ENCODE measurements at places on chromosomes 12 and 14.

DNA sequence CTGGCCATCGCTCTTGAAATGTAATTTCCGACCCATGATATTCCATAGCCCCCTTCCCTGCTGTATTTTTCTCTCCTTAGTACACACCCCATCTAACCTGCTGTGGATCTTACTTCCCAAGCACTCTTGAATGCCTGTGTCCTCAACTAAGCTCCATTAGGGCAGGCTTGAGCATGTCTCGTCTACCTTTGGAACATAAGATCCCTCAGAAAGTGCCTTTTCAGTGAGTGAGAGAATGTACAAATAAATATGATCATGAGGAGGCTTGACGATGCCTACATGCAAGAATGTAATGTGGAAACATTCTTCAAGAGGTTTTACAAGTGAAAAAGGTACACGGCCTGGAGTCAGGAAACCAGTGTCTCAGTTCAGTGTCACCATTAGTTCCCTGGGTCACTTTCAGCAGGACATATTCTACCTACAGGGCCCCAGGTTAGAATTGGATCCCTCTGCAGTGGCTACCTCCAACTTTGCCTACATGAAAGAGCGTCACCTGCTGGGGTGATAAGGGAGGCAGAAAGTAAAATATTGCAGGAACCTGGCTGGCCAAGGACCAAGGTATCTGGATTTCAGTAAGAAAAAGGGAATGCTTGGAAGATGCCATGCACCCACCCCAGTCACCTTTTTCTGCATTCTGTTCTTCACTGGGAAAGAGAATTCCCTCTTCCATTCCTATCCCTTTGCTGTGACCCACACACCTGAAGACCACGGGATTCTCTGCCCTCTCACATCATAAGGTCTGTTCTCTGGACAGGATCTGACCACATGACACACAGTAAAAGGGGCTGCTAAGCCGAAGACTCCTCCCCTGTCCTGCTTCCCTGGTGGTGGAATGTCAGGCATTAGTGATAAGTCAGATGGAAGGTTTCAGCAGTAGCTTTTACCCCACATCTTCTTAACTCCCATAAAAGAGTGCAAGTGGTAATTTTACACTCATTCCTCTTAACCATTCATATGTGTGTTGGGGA lies 24.6 kb upstream of the SERPINA1 start:
- no peak for DNase-seq

- no peak for DNase-seq
Measured at GRCh38 chr12:84862186-84862585, 50.4 kb downstream of the SLC6A15 start.

- DNase-seq = no peak
Measured at GRCh38 chr14:60656686-60657455, 7.6 kb upstream of the SIX1 start.

GRCh38 chr14:74350211-74350927 lies 2.1 kb downstream of the VRTN start:
- no peak for DNase-seq

DNA sequence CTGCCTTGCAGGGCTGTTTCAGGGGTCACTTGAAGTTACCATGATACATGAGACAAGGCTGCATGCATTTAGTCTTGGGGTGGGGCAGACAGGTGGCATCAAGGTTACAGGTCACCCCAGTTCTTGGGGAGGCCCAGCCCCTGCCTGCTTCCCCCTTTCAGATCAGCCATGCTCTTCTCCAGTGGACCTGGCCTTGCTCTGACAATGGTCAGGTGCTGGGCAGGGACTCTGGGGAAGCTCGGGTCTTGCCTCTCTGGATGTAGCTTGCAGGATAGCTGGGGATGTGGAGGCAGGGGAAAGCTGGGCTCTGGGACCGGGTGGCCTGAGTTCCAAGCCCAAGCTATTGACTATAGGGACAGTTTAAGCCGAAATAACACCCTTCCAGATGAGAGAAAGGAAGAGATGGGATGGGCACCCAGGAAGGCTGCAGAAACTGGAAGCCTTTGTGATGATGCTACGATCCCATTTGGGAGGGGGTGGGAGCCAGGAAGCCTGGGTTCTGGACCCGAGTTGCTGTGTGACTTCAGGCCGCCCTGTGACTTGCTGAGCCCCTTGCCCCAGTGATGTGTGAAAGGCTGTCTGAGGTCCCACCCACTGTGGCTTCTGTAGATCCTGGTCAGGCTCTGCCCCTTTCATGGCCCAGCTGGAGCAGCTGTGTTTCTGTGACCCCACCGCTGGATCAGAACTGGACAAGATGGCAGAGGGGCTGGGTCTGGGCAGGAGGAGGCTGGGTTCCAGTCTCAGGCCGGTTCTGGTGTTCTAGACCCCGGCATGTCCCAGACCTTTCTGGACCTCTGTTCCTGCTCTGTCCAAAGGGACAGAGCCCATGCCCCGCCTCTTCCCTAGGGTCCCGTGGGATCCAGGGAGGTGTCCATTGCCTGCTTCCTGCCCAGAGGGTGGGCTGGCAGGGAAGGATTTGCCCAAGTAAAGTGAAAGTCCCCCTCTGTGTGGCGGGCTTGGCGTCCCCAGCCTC lies 2.1 kb downstream of the TNFAIP2 start:
- DNase-seq = no peak

- no peak for DNase-seq
Measured at GRCh38 chr12:59425798-59426197, 170.0 kb upstream of the SLC16A7 start.

- no peak for DNase-seq
Measured at GRCh38 chr14:74879427-74880182, 2.1 kb upstream of the DLST start.

GRCh38 chr12:50240792-50241114 lies 42.6 kb downstream of the LIMA1 start:
- DNase-seq = no peak

GRCh38 chr12:131622422-131622955 lies 88.4 kb upstream of the SFSWAP start:
- DNase-seq = no peak

DNA sequence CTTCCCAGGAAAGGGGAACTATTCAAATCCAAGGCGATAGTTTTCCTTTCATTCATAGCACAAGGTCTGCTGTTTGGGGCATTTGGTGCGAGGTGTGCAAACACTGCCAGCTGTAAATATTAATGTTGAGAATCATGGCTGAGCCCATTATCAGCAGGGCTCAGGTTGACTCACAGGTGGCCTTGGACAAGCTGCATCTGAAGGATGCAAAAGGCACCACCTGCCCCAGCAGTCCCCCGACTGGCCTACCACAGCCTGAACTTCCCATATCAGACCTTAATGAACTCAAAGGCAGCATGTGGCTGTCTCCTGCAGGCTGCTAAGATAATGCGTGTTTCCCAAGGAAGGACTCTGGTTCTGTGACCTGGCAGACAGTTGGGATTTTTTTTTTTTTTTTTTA lies 93.3 kb upstream of the MAP1LC3B2 start:
- DNase-seq = no peak

- DNase-seq = no peak
Measured at GRCh38 chr12:113070117-113070906, 13.8 kb downstream of the DTX1 start.

GRCh38 chr14:94103554-94104150 lies 6.9 kb upstream of the IFI27 start:
- DNase-seq = no peak

DNA sequence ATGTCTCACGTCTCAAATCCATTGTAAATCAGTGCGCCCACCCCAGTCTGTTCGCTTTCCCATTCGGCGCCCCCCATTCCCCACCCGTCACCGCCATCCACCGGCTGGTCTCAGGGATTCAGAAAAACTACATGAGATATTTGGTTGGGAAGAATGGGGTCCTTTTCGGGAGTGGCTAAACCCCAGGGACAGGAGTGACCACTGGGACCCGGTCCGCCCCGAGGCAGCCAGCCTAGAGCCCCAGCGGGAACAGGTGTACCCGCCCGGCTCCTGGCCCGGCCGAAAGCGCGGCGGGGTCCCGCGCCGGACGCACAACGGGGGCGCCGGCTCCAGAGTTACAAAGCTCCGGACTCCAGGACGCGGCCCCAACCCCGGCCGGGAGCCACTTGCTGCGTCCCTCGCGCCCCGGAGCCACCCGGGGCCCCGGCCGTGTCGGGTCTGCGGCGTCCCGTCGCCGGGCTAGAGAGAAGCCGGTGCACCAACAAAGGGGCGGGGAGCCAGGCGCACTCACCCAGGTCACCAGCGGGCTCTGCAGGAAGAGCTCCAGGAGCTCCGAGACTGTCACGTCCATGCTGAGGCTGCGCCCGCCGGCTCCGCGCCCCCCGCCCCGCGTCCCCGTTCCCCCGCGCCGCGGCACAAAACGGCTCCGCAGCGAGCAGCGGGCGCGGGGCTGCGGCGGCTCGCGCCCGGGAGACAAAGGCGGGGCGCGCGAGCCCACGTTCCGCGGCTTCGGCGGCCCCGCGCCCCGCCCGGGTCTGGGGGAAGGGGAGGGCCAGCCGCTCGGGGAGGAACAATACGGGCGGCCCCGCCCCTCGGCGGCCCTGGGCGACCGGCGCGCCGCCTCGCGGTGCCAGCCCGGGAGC lies at the start of gene CCDC88C:
CCDC88C (minus strand) TSS at position 701 of the 863 bp plus-strand sequence; CDS start at position 571, 130 bp downstream.
- DNase-seq = no peak

GRCh38 chr12:56298828-56299227 lies 1.3 kb downstream of the CS start:
- no peak for DNase-seq

DNA sequence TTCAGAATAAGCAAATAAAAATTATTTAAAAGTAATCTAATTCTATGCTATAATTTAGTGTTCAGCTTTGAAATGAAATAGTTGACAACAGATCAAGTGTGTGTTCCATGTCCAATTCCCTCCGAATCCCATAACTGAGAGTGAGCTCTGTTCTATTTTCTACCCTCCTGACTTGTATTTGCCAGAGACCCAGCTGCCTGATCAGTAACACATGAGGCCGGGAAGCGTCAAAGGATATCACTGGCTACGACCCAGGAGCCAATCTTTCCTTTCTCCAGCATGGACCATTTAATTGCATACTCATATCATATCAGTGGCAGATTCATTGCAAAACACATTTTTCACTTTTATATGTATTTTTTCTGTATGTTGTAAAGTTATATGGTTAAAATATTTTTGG lies 108.8 kb upstream of the TSPAN8 start:
- no peak for DNase-seq

DNA sequence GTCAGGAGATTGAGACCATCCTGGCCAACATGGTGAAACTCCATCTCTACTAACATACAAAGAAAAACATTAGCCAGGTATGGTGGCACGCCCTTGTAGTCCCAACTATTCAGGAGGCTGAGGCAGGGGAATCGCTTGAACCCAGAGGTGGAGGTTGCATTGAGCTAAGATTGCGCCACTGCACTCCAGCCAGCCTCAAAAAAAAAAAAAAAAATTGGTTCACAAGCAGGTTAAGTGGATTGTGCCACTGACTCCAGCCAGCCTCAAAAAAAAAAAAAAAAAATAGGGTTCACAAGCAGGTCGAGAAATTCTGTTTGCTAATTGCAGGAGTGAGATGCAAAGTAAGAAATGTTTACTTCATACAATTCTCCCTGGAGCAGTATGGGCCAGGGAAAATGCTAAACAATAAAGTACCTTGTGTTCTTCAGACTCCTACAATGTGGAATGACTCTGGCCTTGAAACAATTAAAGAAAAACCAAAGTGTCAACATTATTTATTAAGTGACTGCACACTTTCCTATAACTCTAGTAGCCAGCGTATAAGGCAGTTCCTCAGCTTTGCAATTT lies 6.1 kb downstream of the EDDM3B start:
- DNase-seq = no peak

- DNase-seq = no peak
Measured at GRCh38 chr14:100442036-100442435, 118.9 kb downstream of the SLC25A47 start.

DNA sequence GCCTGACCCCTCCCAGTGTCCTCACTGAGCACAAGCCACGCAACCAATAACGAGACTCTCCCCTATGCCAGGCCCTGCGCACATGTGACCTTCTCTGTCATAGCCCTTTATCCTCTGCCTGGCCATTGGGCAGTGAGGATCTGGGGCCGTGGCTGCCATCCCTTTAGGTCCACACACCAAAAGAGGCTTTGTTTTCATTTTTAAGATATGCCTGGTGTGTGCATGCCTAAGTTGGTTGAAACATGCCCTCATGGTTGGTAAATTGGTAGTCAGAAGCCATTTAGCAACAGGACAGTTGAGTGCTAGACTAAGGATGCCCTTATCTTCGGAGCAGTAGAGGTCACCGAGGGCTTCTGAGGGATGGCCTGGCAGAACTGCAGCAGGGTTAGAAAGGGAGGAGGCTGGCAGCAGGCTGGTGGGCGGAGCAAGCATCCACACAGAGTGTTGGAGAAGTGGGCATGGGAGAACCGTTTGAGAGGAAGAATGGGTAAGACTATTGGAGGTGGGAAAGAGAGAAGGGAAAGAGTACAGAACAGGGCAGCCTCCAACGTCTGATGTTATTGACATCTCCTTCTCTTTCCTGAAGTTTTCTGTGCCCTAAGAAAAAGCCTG lies 75.1 kb downstream of the SLC24A4 start:
- no peak for DNase-seq

- no peak for DNase-seq
Measured at GRCh38 chr14:105851716-105852377, 325.5 kb downstream of the TMEM121 start.

GRCh38 chr14:53180272-53181221 lies 27.4 kb upstream of the DDHD1 start:
- DNase-seq = no peak

- no peak for DNase-seq
Measured at GRCh38 chr12:27221625-27222387, 22.3 kb upstream of the STK38L start.

DNA sequence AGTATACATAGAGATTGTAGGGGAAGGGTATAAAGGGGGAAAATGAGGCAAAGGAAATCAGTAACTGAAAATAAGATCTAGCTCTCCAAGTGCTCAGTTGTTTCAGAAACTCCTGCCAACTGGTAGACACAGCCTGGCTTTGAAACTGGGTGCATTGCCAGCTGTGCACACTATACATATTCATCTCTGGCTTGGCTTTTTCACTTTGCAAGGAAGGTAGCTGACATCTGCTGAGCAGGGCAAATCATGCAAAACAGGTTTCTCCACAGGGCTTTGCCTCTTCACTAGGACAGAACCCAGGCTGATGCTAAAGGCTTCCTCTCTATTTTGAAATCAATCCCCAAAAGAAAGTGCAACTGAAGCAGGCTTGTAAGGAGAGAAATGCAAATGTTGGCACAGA lies 101.5 kb downstream of the HELB start:
- DNase-seq = no peak

DNA sequence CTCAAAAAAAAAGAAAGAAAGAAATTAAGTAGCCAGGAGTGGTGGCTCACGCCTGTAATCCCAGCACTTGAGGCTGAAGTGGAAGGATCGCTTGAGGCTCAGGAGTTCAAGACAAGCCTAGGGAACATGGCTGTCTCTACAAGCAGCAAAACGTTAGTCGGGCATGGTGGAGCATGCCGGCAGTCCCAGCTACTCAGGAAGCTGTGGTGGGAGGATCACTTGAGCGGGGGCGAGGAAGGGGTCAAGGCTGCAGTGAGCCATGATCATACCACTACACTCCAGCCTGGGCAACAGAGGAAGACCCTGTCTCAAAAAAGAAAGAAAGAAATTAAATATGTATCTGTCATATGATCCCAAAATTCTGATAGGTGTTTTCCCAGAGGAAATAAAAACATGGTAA lies 5.3 kb downstream of the RAD52 start:
- no peak for DNase-seq

- no peak for DNase-seq
Measured at GRCh38 chr14:94532447-94532846, 23.2 kb upstream of the SERPINA12 start.

All from non-pigmented ciliary epithelial cell (primary cell).